ENCODE measurements at places on chromosomes 2 and 18. TPM values are rescaled to one million over a fixed set of nuclear protein-coding genes. Genes with fewer than 3 reads are reported as not detected.

RASGRP3 gene
- 30.6 TPM for total RNA-seq

OXER1 gene
- total RNA-seq, result not detected

MC4R gene
- 3.9 TPM for total RNA-seq

ACTG2 gene
- total RNA-seq, result not detected

MSH6 gene
- 101 TPM for total RNA-seq

ST6GAL2 gene
- total RNA-seq, result not detected

SIGLEC15 gene
- total RNA-seq, result 0.12 TPM

EHD3 gene
- total RNA-seq, result 4.0 TPM

SERPINB3 gene
- not detected for total RNA-seq

DES gene
- 30.0 TPM for total RNA-seq

FZD7 gene
- total RNA-seq, result 10.8 TPM

CHRNA1 gene
- not detected for total RNA-seq

DYNAP gene
- total RNA-seq, result not detected

CFAP221 gene
- 0.57 TPM for total RNA-seq

PFN4 gene
- total RNA-seq, result 0.40 TPM

SERPINB10 gene
- total RNA-seq, result not detected

HOXD13 gene
- 4.2 TPM for total RNA-seq

OSBPL6 gene
- total RNA-seq, result 3.1 TPM
